ENCODE measurements at places on chromosomes 3 and 15.

GRCh38 chr15:64274341-64274950 lies 81.5 kb downstream of the CSNK1G1 start:
- DNase-seq: no peak

DNA sequence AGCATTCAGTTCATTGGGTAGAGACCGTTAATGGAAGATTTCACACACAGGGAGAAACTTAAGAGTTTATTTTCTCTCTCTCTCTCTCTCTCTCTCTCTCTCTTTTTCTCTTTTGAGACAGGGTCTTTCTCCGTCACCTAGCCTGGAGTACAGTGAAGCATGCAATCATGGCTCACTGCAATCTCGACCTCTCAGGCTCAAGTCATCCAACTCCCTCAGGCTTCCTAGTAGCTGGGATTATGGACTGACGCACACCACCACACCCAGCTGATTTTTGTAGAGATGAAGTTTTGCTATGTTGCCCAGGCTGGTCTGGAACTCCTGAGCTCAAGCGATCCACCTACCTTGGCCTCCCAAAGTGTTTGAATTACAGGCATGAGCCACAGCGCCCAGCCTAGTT lies 1.6 kb downstream of the WDR72 start:
- no peak for DNase-seq

DNA sequence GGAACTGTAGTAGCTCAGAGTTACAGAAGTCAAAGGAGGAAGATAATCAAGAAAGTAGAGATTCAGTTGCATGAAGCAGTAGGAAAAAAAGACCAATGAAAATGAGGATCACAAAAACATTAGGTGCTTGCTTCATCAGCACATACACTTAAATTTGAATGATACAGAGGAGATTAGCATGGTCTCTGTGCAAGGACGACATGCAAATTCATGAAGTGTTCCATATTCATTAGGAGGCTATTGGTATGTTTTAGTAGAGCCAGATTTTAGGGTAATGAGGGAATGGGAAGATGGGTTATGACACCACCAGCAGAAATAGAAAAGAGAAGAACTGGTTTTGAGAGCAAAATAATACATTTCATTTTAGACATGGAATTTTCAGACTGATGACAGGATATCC lies 21.0 kb upstream of the TTC14 start:
- no peak for DNase-seq

DNA sequence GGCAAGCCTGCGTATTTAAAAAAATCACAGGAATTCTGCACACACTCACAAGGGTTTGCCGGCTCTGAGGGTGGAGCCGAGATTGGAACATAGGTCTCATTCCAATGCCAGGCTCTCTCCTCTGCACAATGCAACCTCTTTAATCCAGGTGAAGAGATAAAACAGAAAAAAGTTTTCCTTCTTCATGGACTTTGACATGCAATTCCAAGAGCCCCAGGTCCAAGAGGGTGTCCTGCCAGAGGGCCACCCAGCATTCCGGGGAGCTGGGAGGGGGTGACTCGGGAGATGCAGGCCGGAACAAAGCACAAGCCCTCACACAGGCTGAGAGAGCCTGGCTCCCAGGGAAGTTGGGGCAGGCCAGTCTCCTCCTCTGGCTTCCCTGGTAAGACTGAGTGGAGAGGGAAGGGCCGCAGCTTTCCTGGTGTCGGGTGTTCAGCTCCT lies 6.7 kb upstream of the SLC12A8 start:
- DNase-seq: no peak

- DNase-seq: no peak
Measured at GRCh38 chr15:69223083-69223813, 62.8 kb downstream of the GLCE start.

DNA sequence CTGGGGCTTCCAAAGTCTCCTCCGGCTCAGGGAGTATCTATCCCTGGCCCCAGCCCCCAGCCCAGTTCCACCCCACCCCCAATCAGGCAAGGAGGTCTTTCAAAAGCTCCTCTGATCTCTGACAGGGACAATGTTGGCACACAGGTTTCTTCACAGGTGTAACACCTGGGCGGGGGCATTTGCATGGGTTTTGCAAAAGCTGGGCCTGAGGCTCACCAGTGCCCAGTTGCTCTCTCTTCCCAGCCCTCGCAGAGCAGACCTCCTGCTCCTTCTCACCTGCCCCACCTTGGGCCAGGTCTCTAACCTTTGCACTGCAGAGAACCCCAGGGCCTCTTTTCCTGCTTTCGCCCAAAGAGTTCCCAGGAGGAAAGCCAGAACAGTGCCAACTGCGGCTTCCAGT lies 8.6 kb upstream of the CSK start:
- DNase-seq: no peak

- no peak for DNase-seq
Measured at GRCh38 chr3:169781209-169781855, 8.1 kb downstream of the MYNN start.

GRCh38 chr3:117512975-117513374 lies 803.4 kb downstream of the TUSC7 start:
- DNase-seq: no peak

Data from type B pancreatic cell (in vitro differentiated cells).